ENCODE measurements at places on chromosomes 3 and 15. TPM values are rescaled to one million over a fixed set of nuclear protein-coding genes. Genes with fewer than 3 reads are reported as not detected.

Gene RAD51
- 1.8 TPM for total RNA-seq

DNA sequence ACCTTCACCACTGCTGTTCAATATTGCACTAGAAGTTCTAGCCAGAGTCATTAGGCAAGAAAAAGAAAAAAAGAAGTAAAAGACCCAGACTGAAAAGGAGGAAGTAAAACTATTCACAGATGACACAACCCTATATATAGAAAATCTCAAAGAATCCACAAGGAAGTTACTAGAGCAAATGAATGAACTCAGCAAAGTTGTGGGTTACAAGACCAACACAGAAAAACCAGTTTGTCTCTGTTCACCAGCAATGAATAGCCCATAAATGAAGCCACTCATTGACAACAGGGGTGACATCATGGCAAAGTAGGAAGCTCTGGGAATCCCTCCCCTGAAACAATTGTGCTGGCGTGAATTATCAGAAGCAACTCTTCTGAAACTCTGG is 4.6 kb downstream of the CFAP100 start:
- no peak for DNase-seq

DNA sequence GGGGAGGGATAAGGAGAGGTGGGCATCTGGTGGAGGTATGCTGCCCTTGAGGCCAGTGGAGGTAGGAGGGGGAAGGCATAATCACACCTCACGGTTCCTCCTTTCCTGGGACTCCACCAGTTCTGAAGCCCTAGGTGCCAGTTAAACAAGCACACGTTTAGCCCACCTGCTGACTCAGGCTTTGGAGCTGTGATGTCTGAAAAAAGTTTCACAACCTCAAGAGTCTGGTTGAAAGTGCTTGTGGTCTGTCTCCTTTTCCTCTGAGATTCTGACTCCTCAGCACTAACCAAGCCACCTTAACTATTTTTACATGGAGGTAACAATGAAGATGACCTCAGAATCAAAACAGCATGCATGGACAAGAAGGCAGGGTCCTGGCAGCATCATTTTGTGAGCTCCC is 23.0 kb downstream of the HPS3 start:
- DNase-seq, result no peak

- DNase-seq, result no peak
These were observed 383.0 kb upstream of the RORA start for GRCh38 chr15:61612111-61612510.

DNA sequence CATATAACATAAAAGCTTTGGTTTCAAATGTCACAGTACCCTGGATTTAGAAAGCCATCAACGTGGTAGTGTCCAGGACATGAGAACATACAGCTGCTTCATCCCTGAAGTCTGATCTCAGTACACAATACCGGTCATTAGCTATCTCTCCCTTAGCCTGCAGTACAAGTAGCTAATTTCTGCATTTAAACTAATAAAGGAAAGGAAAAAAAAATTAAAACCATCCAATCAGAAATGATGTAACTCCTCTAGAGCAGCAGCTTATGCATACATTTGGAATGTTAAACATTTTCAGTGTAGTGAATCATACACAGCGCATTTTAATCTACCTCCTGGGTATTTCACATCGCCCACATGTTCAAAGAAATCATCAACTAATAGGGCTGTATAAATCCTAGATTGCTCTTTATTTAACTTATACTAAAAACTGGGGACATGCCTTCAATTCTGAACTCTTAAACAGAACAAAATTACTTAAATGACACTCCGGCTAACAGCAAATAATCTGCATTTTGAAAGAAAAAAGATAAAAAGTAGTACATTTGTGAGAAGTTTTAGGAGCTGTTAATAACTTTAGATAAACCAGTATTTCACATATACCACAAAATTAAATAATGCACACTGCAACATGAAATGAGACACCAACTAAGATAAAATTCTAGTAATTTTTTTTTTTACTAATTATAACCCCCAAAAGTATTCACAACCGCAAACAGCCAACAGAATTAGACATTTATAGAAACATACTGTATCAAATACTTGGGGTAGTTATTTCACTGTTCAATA is 3.7 kb downstream of the IGF2BP2 start:
- DNase-seq, result peak; percentile 85

GRCh38 chr3:83302091-83302490 is 1540.6 kb upstream of the GBE1 start:
- no peak for DNase-seq

GRCh38 chr3:123483146-123483545 is 34.3 kb upstream of the ADCY5 start:
- no peak for DNase-seq

DNA sequence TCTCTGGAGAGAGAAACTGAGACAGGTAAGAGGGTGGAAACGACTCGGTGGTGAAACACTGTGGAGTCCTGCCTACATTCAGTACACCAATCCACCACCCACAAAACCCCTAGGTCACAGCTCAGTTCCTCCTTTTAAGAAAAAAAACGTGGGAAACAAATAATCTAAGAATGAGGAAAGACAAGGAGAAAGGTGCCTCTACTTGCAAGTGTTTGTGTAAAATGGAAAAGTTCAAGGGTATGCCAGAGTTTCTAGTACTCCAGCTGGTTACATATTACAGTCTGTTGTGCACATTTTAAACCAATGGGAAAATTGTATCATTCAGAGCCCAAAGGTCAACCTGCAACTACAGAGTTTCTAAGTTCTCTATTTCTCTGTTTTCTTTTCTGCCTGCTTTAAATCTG is 32.2 kb downstream of the HGD start:
- DNase-seq, result no peak

DNA sequence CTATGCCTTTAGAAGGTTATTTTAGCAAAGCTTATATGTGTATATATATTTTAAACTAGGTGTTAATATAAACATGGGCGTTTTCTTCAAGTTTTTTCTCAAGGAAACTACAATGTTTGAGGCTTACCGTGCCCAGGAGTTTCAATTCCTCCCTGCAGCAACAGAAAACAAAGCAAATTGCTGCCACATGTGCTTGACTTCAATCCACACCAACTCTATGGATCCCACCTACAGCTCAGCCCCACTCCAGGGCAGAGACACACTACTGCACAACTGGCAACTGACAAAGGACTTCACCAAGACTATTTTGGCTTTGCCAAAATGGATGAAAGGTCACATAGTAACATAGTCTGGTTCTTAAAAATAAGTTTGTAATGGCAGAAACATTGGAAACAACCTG is 346.6 kb downstream of the ERC2 start:
- no peak for DNase-seq

DNA sequence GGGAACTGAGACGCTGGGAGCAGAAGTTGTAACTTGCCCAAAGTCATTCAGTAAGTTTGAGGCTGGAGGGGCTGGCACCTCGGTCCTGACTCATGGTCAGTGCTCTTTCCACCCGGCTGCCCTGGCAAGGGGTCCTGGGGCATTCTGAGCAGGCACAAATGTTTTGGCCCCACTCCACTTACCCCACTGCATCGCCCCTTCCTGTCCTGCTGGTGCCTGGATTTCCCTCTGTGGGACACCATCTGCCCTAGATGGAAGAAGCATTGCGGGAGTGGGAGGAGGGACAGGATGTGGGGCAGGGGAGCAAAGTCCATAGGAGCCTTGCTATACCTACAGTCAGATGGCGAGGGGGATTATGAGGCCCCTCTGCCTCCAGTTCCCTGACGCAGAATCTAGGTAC is 4.5 kb downstream of the CORO2B start:
- DNase-seq, result peak; percentile 8

DNA sequence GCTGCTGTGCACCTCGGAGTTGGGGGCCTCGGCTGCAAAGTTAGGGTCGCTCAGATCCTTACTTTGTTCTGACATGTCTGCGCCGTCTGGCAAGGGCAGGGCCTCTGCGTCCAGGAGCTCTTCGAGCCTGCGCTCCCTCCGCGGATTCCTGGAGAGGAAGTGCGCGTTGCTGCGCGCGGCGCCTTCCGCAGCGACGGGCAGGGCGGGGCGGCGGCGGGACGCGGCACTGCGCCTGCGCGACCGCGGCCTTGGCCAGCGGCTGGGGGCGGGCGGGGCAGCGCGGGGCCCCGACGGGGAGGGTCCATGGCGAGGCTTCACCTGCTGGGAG is at the start of gene NDN:
Gene NDN (minus strand): TSS at position 163 of the 328 bp plus-strand sequence. CDS start 88 bp downstream, at position 75.
- peak; percentile 68 for DNase-seq

Gene FEZF2
- not detected for total RNA-seq

Gene FBXO40
- total RNA-seq, result not detected

- no peak for DNase-seq
These were observed 119.4 kb upstream of the NPHP3 start for GRCh38 chr3:132841621-132842020.

Gene PLS1
- total RNA-seq, result 1.1 TPM

Gene CCDC54
- total RNA-seq, result not detected

- DNase-seq, result no peak
These were observed 5.3 kb downstream of the SNUPN start for GRCh38 chr15:75620058-75620820.

DNA sequence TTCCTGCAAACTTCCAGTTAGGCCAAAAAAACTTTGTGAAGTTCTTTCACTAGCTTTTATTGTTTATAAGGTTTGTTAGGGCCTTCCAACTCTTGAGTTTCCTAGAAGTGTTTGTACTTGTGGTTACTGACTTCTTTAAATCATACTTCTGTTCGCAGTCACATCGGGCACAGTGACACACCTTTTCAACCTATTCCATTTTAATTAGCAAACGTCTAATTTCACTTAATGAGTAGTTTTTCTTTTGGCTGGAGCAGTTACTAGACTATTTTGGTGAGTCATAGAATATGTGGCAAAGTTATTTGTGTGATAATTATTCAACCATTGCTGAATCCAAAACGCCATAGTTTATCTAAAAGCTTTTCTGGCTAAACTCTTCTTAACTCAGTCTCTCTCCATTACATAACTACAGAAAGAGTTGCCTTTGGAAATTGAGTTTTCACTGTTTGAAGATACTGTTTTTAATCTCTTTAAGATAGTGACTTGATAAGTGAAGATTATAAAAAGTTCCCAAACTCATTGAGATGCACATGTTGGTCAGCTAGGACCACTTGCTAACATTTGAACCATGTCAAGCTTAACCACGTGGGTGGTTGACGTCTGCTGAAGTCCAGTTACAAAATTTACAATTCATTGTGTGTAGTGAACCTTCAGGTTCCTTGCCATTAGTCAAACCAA is 21.5 kb downstream of the CNOT10 start:
- no peak for DNase-seq

DNA sequence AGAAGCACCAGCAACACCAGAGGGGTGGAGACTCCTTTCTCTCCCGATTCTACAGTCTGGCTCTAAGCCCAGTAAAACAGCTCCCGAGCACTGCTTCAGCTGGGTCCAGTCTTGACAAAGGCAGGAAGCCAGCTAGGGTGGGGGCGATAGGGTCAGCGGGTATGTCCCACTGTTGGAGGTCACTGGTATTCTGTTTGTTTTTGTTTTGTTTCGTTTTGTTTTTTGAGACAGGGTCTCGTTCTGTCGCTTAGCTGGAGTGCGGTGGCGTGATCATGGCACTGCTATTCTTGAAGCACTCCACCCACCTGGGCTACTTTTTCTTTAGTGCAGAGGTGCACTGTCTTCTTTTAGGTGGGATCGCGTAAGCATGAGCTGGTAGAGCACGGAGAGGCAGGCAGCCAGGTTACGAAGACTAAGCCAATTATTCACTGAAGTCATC is 16.3 kb downstream of the GCSAM start:
- no peak for DNase-seq

DNA sequence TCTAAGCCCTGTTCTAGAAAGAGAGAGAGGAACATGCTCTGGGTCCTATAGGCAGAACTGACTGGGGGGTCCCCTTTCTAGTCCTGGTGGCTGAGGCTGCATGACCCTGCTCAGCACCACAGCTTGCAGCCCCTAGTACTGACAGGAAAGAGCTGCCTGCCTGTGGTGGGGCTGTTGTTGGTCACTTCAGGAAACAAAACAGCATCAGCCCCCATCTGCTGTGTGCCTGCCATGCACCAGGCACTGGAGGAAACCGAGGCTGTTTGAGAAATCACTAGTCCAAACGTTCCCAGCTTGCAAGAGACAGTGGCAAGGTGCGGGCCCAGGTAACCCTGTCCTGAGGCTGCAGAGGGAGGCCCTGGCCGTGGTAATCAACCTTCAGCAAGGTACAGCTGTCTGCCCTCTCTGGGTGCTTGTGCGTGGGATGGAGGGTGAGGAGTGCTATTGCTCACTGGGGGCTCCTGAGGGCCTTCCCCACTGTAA is 90.6 kb downstream of the IQSEC1 start:
- no peak for DNase-seq

DNA sequence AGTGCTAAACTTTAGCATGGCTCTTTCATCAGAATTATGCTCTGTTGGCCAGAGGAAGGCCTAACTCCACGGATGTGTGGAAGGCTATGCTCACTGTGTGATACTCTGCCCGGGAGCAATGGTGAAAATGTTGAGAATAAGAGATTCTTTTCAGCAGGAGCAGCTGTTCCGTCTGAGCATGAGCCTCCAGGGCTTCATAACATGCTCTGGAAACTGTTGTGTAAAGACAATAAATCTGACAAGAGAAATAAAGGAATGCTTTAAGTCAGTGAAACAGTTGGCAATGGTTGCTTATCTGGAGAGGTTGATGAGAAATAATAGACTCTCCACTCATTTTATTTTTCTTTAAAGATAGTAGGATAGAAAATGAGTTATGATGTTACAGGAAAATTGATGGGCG is 269.8 kb downstream of the DIPK2A start:
- no peak for DNase-seq

Gene CHRM5
- under 0.01 TPM for total RNA-seq

Gene CEP70
- 51.0 TPM for total RNA-seq

Gene PATL2
- 2.7 TPM for total RNA-seq

GRCh38 chr3:167936019-167936418 is 159.7 kb downstream of the GOLIM4 start:
- no peak for DNase-seq

Data from osteoblast (primary cell).